ENCODE measurements at places on chromosomes 6 and 20.

GRCh38 chr6:140319209-140319608 lies 944.8 kb upstream of the CITED2 start:
- no peak for DNase-seq

- no peak for DNase-seq
Observed at GRCh38 chr20:58886546-58886945, 34.0 kb downstream of the GNAS start.

DNA sequence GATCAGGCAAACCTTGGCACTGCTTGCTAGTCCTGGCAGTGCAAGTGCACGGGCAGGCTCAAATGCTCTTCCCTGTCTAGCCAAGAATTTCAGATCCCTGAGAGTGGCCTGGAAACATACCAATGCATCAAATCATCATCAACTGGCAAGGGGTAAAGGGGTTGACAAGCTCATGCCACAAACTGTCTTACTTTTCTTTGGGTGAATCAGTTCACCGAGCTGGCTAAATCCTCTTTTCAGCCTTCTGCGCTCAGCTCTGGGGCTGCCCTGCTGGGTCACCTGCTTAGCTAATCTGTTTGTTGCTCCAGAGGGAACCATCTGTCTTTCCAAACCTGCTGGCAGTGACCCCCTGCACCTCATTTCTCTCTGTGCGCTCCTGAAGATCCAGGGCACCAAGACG lies 59.5 kb downstream of the LYRM4 start:
- no peak for DNase-seq

GRCh38 chr6:42984924-42985475 lies 630 bp downstream of the PPP2R5D start:
- no peak for DNase-seq

DNA sequence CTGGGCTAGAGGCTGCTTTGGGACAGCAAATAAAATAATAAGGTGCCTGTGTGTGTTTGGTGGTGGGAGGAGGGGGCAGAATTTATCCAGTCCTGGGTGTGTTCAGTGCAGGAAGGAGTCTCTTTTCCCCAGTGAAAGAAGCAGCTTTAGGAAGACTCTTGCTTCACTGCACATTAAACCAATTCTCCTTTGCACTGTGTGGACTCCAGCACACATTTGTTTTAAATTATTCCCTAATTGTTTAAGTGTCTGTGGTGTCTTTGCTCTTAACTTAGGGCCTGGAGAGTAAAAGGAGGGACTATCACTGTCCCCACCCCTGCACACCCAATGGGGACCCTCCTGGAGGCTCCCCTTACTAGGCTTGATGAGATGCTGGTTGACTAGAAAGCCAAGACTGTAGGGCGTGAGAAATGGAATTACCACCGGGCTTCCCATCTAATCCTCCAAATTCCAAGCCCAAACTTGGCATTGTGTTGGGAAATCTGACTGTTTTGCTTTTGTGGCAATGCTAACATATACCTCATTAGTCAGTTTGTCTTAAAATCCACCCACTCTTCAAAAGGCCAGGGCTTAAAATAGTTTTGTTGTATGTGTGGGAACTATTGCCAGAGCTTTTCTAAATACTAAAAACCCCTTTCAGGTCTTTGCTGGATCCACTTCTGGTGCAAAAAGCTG lies 13.5 kb upstream of the DAAM2 start:
- DNase-seq, result no peak

DNA sequence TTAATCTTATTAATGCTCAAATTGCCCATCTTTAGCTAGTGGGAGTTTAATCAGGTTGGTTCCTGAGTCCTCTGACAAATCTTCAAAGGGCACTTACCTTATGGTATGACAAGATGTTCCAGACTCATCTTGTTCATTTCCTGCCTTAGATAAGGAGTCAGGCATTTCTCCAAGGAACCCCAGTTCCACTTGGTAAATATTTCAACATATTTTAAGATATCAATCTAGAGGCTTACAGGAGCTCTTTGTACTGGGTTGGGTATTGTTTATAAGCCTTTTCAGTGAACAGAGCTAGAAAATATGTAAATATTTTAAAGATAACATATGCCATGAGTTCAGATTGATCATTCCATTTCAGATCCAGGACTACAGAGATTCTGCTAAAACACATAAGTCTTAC lies 159.8 kb downstream of the RCAN2 start:
- DNase-seq, result no peak

DNA sequence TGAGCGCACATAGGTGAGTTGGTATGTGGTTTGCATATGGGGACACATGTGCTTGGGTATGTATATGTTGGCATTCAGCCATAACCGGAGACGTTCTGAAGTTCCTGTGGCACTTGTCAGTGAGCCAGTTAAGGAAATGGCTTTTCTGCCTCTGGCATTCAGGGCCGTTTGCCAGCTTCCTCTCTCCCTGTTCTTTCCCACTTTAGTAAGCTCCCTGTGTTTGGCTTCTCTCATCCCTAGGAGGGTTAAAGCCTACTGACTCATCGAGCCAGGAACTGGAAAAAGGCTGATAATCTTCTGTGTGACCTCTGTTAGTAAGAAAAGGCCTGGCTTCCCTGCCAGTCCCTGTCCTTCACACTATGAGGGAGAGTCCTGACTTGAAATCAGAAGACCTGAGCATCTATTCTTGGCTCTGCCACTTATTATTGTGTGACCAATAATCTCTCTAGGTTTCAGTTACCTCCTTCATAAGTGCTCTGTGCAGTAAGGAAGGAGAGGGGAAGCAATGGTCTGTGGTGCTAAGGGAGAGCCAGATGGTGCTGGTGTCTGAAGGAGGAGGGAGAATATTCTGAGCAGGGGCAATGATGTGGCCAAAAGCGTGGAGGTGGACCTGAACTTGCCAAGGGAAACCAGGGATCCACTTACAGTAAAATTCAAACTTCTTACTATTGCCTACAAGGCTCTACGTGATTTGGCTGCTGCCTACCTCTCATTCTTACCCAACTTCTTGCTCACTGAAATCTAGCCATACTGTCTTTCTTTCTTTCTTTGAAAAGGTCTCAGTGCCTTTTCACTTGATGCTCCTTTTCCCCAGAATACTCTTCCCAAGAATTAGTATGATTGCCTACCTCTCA lies 31.4 kb downstream of the ACSS2 start:
- DNase-seq, result peak; percentile 51

GRCh38 chr6:32551410-32551809 lies 21.3 kb upstream of the HLA-DRB5 start:
- no peak for DNase-seq

DNA sequence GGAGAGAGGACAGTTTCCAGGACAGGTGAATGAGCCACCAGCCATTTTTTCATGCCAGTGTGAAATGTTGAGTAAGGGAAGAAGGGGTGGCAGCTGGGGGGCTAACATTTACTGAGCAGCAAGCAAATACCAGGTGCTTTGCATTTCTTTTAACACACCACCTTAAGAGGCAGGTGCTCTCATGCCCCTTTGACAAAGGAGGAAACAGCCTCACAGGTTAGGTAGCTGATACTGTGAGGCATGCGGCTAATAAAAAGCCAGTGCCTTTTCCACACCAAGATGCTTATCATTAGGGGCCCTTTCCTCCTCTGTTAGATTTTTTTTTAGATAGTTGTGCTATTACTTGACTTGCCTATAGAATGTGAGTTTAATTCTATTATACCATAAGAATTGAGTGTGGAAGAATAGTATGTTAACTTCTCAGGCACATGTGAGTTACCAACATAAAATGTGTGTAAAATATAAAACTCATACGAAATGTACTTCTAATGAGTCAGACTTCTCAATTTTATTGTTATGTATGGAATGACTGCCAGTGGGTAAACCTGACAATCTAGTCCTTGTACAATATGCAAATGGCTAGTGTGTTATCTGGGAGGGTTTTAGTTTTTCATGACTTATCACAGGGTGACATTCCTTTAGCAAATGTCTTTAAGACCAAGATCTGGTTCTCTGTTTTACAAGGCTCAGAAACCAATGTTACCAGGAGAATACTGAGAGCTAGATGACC lies 260.0 kb downstream of the TMEM242 start:
- DNase-seq, result peak; percentile 29

DNA sequence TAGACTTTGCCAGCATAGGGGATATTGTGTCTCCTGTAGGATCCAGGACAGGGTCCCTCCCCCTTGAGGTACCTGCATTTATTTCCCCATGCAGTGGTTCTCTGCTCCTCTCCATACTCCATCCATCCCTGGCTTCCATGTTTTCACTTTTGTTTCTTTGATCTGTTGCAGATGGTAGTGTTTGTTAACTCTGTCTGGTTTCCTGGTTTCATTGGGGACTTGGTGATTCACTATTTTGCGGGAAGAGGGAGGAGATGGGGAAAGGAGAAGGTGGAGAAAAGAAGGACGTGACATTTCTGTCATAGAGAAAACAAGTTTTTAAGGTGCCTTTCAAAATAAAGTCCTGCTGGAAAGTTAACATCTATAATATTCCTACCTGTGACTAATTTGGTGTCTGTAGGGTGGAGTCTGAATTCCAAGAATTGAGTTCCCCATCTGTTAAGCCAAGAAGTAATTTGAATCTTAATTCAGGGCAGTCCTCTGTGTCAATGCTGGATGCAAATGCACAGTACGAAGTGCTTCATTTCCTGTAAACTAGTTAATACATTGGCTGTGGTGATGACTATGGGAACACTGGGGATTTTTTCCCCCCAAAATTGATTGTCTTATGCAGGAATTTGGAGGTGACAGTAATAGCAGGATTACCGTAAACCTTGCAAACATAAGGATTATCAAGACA lies 6.9 kb upstream of the RNF144B start:
- DNase-seq, result no peak

DNA sequence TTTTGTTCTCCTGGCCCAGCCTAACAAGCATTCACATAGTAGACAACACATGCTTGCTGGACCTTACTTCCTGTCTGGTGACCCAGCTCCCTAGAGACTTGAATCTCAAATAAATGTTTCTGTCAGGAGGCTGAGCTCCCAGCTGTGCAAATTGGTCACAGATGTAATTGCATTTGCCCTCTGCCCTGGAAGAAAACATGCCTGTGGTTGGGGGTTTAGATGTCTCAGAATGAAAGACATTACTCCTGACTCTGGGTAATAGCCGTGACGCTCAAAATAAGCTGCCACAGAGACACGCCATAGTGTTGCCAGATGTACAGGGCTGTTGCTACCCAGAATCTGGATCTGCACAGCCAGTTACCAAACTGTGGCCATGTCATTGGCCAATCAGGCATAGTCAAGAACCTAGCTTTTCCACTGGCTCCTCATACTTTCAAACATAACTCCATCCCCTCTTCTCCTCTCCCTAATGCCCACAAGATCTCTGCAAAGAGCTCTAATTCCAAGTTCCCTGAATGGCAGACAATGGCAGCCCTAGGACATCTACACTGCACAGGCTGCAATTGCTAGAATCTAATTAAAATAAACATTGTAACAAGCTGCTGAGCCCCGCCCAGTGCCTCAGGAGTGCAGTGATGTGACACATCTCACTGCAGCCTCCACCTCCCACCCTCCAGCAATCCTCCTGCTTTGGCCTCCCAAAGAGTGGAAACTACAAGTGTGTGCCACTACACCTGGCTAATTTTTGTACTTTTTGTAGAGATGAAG lies 32.8 kb upstream of the GMPR start:
- no peak for DNase-seq

DNA sequence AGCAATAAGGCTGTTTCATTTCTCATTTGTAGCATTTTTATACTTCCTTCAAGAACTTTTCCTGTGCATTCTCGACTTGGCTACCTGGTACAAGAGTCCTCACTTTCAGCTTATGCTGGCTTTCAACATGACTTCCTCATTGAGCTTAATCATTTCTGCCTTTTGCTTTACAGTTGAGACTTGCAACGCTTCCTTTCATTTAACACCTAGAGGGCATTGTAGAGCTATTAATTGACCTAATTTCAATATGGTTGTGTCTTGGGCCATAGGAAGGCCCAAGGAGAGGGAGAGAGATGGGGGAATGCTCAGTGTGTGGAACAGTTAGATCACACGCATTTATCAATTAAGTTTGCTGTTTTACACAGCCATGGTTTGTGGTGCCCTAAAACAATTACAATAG lies 37.2 kb downstream of the SLC22A2 start:
- DNase-seq, result no peak

- no peak for DNase-seq
Observed at GRCh38 chr20:48652961-48653705, 174.7 kb downstream of the PREX1 start.

GRCh38 chr20:358891-359555 lies 12.1 kb downstream of the NRSN2 start:
- no peak for DNase-seq

GRCh38 chr6:43665376-43665775 lies 20.5 kb downstream of the RSPH9 start:
- DNase-seq, result no peak

DNA sequence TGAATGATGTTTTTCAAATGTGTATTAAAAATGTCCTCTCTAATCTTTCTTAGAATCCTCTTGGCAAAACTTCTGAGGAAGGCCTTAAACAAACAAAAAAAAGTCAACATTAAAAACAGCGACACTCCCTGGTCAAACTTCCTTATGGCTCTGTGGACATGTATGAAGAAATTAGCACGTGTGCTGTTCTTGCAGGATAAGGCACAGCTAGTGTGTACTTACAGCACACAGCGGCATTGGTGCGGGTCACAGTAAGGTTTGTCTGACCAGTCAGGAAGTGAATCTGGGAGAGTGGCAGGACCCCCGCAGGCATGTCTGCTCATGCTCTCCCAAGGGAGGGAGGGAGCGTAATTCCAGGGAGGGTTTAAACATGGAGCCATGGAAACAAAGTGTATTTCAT lies 38.8 kb downstream of the SLC22A1 start:
- DNase-seq, result no peak

DNA sequence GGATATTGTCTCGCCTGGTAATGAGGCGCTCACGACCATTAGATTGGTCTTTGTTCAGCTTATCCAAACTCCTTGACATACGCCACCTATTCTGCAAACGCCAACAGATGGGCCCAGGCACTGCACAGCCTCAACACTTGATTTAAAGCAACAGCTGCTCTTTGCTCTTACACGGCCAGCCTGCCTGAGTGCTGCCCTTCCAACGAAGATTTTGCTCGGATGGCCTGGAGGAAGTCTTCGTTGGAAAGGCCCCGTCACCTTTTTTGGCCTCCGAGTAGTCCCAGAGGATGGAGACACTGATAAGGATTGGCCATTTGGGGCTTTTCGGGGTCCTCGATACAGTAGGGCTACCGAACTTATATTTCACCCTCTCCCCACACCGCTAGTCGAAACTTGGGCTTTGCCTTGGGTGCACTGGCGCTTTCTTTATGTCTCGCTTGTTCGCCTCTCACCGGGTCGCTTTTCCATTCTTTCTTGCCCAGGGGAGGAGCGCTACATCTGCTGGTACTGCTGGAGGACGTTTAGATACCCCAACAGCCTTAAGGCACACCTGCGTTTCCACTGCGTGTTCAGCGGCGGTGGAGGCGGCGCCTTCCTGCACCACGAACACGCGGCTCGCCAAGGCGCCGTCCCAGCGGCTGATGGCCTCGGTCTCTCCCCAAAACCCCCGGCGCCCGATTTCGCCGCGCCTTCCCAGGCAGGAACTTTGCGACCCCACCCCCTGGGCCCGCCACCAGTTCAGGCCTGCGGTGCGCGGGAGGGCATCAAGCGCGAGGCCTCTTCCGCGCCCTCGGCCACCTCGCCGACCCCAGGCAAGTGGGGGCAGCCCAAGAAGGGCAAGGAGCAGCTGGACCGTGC lies 6.1 kb downstream of the PRDM13 start:
- DNase-seq, result no peak

GRCh38 chr20:47357296-47358038 lies 968 bp upstream of the ZMYND8 start:
- DNase-seq, result peak; percentile 63

GRCh38 chr20:47362361-47363219 lies 6.1 kb upstream of the ZMYND8 start:
- no peak for DNase-seq

Measured in NCI-H1048 (cell line).